ENCODE measurements at places on chromosomes 5 and 9. TPM values are rescaled to one million over a fixed set of nuclear protein-coding genes. Genes with fewer than 3 reads are reported as not detected.

The FOXD4L6 gene
- 2.3 TPM for total RNA-seq

The CMYA5 gene
- 13.8 TPM for total RNA-seq

The GABRB2 gene
- total RNA-seq, result 2.7 TPM

The RNF183 gene
- 1.8 TPM for total RNA-seq

The OR1Q1 gene
- total RNA-seq, result not detected

The CFAP90 gene
- not detected for total RNA-seq

The FCHO2 gene
- 7.0 TPM for total RNA-seq

The UNC5A gene
- total RNA-seq, result not detected

The GHR gene
- total RNA-seq, result 0.87 TPM

The ADAMTSL1 gene
- total RNA-seq, result 98.8 TPM

The WDR70 gene
- total RNA-seq, result 99.8 TPM

The NOXA1 gene
- total RNA-seq, result 7.1 TPM

The AIF1L gene
- total RNA-seq, result 10.9 TPM

The DMXL1 gene
- total RNA-seq, result 120 TPM

The IL5 gene
- total RNA-seq, result not detected

The S100Z gene
- not detected for total RNA-seq

The PCDHA3 gene
- total RNA-seq, result 1.2 TPM

The LECT2 gene
- not detected for total RNA-seq

The ACOT12 gene
- not detected for total RNA-seq

The CHSY3 gene
- total RNA-seq, result under 0.01 TPM

The SCGB3A2 gene
- total RNA-seq, result not detected

The INSL4 gene
- total RNA-seq, result not detected

The C9orf85 gene
- total RNA-seq, result 62.9 TPM
